ENCODE measurements at places on chromosomes 7 and 10.

DNA sequence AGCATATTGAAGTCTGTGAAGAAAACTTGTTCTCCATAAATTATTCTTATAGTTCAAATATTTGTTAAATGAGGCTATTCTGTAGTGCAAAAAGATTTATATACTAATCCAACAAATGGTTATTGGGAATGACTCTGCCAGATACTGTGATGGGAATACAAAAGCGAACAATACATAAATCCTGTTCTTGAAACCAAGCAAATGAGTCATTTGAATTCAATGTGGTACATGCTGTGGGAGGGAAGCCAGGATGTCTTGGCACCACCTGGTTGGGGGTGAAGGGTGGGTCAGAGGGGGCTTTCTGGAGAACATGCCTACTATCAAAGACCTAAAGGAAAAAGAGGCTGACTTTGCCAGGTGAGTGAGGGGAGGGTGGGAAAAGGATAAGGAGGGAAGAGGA, 594.2 kb downstream of the CALN1 start:
- no peak for DNase-seq

- DNase-seq: no peak
Observed at GRCh38 chr10:97020452-97021400, 165.0 kb downstream of the SLIT1 start.

- DNase-seq: no peak
Observed at GRCh38 chr10:44180321-44181168, 204.4 kb downstream of the CXCL12 start.

DNA sequence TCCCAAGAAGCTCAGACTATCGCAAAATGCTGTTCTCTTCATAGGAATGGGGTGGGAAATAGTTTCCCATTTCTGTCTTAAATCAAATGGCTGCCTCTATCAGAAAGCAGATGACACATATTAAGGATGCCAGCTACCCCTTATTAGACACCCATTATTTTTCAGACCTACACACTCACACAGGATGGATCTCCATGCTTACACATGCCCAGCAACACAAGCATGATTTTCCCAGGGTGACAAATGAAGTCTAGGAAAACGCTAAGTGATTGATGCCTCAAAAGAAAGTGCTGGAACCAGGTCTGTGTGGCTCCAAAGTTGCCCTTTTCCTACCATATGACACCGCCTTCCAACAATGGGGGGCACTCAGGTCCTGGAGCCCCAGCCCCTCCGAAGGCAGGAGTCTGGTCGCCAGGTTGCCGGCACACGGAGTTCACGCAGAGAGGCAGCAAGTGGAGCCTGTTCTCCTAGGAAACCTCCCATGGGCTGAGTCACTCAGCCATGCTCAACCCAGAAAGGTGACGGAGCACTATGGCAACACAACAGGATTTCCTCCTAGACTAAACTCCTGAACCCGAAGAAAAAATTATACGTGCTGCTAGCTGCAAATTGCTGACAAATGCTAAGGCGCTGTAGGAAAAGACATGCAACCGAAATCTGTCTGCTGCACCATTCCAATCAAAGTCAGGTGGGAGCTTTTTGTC, 19.8 kb downstream of the VOPP1 start:
- peak; percentile 57 for DNase-seq

GRCh38 chr10:16907687-16908086, 90.5 kb upstream of the RSU1 start:
- no peak for DNase-seq

GRCh38 chr10:44419790-44420549, 35.1 kb upstream of the CXCL12 start:
- DNase-seq: no peak

- no peak for DNase-seq
Observed at GRCh38 chr7:17524746-17525145, 226.3 kb downstream of the AHR start.

- peak; percentile 1 for DNase-seq
Observed at GRCh38 chr10:21078410-21079329, 181.6 kb upstream of the NEBL start.

DNA sequence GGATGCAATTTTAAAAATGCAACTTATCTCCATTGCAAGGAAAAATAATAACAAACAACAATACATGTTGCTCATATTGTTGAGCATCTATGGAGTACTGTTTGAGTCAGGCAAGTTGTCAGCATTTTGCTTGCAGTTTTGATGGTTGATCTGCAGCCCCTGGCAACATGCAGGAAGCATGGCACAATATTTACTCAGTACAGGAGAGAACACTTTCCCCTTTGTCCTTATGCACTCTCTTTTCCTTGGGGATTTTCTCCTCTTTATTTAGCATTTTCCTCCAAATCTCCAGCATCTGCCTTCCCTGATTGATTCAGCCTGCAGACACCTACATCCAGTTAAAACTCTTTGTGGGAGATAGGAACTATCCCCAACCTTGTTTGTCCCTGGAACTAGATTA, 620.5 kb upstream of the LRRN3 start:
- DNase-seq: no peak

GRCh38 chr7:167976-168791, 24.2 kb upstream of the FAM20C start:
- no peak for DNase-seq

- DNase-seq: no peak
Observed at GRCh38 chr10:113142601-113143362, 192.7 kb downstream of the TCF7L2 start.

DNA sequence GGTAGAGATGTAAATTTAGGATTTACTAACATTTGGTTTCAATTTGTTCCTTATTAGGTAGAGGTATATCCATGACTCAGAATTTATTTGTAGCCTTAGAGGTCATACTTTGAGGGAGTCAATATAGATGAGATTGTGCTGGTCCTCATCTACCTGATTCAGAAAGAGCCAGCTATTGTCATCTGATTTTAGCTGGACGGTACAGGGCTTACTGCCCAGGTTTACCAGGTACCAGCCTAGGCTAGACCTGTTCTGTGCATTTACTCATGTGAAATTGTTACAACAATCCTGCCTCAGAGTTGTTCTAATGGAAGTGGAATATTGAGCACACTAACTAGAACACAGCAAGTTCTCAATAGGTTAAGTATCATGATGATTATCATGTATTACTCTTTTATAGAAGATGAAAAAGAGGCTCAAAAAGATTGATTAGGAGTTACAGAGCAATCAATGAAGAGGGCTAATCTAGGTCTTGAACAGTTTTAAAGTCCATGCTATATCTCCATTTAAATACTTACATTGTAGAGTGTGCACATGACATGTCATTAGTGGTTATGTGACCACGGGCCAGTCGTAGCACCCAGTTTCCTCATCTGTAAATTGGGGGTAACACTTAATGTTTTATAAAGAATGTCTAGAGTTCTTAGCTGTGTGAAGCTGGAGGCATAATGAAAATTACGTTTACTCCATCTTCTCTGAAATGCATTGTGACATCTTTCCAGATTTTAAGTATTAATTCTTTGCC, 42.1 kb downstream of the TRIM24 start:
- no peak for DNase-seq

- DNase-seq: no peak
Observed at GRCh38 chr10:104099269-104099668, 13.6 kb upstream of the COL17A1 start.

DNA sequence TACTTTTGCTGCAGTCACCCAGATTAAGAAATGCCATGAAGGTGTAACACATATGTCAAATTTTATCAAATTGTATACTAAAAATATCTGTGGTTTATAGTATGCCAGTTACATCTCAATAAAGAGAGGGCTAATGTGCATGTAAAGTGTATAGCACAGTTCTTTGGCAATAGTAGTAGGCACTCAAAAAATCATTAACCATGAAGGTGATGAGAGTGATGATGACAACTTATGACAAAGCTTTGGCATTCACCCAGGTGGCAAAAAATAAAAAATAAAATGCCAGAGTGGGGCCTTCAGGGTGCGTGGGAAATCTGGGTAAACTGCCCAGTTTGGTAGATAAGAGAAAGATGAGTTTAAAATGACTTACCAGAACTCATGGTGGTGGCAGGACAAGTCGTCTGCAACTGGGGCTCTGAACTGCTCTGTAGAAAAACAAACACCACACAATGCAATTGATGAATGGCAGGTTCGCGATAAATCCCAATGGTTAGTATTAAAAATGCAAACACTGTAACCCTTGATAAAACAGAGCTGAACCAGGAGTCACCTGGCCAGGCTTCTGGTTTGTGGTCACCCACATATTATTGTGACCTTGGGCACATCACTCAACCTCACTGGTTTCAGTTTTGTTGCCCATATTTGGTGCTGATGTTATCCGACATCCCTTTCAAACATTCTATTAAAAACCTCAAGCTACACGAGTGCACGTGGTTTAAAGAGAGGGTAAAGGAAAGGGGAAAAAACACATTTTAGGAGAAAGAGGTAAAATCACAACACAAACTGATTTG, 120.2 kb downstream of the SORBS1 start:
- DNase-seq: no peak

DNA sequence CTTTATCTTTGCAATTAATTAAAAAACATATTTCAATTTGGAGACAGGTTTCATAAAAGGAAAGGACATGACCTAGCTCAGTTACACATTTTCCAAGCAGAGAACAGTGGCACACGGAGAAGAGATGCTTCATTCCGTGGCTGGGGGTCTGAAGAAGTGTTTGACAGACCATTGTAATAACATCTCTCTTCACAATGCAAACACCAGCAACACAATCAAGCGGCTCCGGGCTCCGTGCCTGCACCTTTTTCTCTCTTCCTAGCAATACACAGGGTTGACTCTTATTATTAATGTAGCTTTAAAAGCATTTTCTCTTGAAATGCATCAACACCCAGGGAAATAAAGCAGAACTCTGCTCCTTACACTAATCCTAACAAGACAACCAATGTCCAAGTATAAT, 261.0 kb upstream of the AOAH start:
- no peak for DNase-seq

DNA sequence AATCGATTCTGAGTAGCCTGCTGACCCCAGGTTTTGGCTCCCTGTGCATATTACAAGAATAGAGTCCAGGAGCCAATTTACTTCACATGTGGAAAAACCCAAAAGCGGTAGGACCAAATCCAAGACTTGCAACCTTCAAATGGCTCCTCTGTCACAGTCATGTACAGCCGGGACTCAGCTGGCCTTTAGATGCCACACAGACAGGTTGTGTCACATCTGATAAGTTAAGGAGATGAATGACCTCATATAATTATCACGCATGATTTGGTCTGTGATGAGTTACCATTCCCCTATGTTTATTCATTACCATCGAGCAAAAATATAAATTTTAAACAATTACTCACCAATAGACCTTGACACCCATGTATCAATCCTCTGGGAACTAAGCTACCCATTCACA, 14.2 kb downstream of the CACNA2D1 start:
- DNase-seq: no peak
